Left forelimb (tissue), 1 donor: ENCODE measurements at places on chromosomes 3 and 15.

DNA sequence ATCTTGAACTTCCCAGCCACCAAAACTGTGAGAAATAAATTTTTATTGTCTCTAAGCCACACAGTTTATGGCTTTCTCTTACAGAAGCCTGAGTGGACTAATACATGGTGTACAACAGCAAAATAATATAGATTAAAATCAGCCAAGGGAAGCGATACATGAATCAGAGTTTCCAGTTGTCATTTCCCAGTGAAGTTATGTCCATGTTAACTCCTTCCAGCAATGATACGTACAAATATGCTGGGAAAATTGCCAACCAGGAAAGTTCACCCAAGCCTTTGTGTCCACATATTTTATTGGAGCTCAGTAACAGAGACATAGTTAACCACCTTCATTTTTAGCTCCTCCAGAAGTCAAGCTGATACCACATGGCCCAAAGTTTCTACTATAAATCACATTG lies 280.9 kb upstream of the KCNMB2 start:
- DNase-seq, result no peak

DNA sequence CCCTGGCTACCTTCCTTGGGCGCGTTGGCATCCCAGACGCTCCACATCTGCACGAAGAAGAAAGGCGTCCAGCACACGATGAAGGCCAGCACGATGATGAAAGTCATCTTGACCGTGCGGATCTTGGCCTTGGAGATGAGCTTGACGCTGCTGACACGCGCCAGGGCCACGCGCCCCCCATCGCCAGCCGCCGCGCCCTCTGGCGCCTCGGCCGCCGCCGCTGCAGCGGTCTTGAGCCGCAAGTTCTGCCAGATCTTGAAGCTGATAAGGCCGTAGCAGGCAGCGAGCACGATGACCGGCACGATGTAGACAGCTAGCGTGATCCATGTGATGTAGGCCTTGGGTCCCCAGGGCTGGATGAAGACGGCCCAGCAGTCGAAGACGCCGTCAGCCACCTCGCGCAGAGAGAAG lies 2.2 kb downstream of the OXTR start:
- no peak for DNase-seq

GRCh38 chr3:180362081-180362480 lies 239.9 kb upstream of the TTC14 start:
- no peak for DNase-seq

DNA sequence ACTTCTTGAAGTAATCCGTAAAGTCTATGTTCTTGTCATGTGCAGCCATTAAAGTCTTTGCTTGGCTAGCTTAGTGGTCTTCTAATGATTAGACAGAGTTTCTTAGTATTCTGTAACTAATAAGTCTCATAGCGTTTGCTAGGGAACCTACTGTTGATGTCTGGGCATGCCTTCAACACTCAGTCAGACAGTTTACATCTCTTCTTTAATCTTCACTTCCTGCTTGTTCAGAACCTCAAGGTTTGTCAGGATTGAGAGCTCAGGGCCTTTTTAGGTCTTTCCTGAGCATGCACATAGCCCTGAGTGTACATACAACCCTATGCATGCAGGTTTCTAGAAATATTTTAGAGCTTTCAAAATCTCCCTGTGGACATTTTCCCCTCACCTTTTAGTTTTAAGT lies 426.3 kb downstream of the AGBL1 start:
- DNase-seq, result no peak

GRCh38 chr3:192652727-192653126 lies 74.6 kb downstream of the FGF12 start:
- DNase-seq, result no peak

- peak; percentile 23 for DNase-seq
Observed at GRCh38 chr15:68385671-68386586, 46.0 kb downstream of the ITGA11 start.

DNA sequence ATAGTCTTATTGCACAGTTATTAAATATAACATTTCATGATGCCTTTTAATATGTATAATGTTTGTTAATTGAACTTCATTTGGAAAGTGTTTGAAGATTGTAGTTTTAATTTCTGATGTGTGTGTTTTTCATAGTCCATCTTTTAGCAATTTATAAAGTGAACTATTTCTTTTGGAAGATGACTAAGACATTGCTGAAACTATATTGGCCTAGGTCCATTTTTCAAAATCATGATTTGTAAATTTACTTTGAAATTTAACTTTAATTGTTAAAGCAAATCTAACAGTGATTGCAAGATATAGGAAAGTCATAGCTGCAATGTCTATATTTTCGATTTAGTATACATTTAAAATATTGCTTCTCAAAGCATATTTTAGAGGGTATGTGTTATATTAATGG lies 30.8 kb downstream of the MCTP2 start:
- DNase-seq, result no peak

DNA sequence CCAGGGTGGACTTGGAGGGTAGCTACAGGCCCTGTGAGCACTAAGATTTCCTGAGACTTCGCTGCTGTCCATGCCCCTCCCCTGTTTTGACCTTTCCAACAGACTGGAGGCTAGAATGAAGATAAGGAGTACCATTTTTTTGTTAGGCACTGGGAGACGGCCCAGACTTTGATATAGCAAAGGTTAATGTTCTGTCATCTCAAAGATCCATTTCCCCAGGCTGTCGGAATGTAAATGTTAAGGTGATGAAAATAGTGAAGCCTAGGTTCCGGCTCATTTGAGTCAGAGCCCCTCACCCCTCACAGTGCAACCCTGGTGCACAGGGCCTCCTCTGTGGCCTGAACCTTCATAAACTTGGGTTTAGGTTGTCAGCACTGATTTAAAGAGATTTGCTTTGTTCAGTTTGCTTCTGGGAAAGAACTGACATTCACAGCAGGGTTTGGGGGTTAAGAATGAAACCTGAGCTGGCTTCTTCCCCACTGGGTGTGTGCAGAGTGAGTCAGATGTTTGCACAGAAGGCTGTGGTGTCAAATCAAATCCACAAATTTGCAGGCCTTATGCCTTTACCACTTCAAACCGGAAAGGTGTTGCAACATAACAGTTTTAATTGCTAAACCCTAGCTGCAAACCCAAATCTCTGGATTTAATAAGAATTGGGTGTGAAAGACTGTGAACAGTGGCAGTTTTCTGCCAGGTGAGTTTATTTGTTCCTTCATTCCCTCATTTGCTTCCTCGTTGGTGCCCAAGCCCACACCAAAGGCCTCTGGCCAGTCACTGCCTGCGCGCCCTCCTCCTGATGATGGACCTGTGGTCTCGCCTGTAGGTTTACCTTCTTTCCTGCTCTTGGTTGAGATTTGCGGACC lies 20.6 kb upstream of the KCTD6 start:
- DNase-seq, result no peak

- no peak for DNase-seq
Observed at GRCh38 chr3:133506215-133506901, 67.1 kb upstream of the CDV3 start.

DNA sequence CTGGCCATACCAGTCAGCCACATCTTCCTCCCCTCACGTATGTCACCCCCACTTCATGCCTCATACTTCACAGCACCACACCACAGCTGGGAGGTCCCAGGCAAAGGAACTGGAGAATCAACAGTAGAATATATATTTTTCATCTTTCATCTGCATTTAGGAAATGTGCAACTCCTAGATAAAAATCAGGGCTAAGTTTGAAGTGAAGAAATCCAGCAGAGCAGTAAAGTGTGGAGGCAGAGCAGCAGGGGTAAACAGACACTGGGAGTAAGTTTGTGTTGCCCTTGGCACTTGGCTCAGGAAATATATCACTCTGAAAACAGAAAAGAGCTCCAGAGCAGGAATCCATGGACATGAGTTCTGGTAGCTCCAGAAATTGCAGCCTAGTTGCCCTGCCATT lies 2.8 kb upstream of the HERC1 start:
- no peak for DNase-seq

GRCh38 chr15:61755467-61755866 lies 304.8 kb downstream of the VPS13C start:
- DNase-seq, result no peak

DNA sequence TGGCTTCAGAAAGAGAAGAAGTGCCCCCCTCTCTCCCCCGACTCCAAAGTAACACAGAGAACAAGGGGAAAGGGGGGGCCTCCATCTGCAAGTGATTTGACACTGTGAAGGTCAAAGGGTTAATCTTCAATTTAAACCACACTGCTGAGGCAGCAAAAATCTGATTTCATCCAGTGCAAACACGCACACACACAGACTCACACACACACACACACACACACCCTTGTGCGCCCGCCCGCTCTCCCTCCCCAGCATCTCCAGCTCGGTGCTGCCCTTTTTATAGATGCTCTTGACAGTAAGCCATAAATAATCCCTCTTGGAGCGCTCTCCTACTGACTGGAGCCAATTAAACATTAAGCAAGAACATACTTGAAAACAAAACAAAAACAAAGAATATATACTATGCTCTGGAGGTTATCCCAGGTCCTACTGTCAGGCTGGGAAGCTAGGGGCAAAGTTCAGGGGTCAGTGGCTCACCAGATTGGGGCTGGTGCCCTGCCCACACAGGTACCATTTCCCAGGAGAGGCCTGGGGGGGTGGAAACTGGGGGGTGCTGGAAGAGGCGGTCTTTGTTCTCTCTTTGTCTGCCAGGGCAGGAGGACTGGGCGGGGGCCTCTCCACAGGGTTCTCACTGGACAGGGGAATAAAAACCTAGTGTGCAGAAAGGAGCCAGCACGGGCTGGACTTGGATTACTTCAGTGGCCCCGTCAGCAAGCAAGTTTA lies 16.3 kb downstream of the BMF start:
- DNase-seq, result peak; percentile 86

DNA sequence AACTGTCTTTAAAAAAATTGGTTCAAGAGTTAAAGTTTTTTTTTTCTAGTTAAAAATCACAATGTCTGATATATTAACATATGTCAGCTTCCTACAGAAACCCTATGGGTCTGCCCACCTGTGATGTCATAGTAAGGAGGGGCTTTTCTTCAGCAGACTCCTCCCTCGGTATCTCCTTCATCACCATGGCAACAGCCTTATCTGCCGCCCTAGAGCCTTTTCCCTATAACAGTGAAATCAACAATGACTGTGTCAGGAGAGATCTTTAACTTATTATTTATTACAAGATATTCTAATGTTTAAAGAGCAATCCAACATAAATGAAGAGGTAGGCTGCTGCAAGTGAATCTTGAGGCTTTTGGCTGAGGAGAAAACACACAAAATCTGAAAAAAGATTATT lies 138.7 kb downstream of the PEX5L start:
- no peak for DNase-seq

- DNase-seq, result no peak
Observed at GRCh38 chr3:124700880-124701684, 29.2 kb upstream of the UMPS start.

- no peak for DNase-seq
Observed at GRCh38 chr15:65373163-65373651, 4.6 kb downstream of the IGDCC3 start.

GRCh38 chr3:192422321-192422996 lies 304.9 kb downstream of the FGF12 start:
- no peak for DNase-seq

DNA sequence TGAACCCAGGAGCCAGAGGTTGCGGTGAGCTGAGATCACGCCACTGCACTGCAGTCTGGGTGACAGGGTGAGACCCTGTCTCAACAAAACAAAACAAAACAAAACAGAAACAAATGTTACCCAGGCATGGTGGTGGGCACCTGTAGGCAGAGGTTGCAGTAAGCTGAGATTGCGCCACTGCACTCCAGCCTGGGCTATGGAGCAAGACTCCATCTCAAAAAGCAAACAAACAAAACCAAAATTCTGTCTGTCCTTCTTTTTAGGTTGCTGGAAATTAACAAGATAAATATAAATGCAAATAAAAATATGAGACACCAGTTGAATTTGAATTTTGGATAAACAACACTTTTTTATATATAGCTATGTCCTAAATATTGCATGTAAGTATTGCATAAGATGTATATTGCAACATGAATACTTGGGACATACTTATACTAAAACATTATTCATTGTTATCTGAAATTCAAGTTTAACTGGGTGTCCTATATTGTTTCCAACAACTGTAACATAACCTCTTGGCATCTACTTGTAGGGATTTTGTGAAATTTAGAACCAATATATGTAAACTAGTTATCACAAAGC lies 4.7 kb upstream of the CEP97 start:
- no peak for DNase-seq

DNA sequence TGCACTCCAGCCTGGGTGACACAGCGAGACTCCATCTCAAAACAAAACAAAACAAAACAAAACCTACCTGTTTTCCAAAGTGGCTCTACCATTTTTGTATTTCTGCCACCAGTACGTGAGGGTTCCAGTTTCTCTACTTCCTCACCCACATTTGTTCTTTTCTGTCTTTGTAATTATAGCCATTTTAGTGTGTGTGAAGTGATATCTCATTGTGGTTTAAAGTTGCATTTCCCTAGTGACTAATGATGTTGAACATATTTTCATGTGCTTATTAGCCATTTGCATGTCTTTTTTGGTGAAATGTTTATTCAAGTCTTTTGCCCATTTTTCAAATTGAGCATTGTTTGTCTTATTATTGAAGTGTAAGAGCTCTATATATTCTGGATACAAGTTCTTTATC lies 50.7 kb downstream of the TRA2B start:
- DNase-seq, result no peak
